ENCODE measurements at places on chromosomes 2 and 18.
A peak's percentile ranks its signal among the peaks of the same experiment; 100 is the strongest.

DNA sequence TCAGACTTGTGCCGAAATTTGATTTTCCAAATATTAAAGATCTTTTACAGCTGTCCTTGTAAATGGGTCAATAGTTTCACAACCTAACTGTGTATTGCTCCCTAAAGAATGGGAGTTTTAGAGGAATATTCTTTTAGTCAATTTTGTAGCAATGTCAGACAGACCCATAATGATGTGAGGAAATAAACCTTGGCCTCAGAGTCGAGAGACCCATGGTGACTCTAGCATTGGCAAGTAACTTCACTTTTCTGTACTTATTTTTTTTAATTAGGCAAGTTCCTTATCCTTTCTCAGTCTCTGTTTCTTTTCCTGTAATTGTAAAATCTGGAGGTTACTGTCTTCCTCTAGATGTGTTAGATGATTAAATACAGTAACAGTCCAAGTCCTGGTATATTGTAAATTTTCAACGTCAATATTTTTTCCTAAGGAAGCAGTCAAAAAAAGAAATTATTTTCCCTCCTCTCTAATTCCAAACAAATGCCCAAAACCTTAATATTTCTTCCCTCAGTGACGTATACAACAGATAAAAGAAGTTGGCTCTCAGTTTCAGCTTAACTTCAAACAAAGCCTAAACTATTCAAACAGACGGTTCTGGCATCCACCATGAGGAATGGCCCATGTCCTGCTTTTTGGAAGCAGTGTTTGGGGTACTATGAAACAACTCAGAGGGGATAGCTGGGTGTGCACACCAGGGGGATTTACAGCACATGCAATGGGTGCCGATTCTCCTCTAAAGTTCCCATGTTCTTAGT is 466.7 kb downstream of the TNS1 start:
- no peak for DNase-seq

DNA sequence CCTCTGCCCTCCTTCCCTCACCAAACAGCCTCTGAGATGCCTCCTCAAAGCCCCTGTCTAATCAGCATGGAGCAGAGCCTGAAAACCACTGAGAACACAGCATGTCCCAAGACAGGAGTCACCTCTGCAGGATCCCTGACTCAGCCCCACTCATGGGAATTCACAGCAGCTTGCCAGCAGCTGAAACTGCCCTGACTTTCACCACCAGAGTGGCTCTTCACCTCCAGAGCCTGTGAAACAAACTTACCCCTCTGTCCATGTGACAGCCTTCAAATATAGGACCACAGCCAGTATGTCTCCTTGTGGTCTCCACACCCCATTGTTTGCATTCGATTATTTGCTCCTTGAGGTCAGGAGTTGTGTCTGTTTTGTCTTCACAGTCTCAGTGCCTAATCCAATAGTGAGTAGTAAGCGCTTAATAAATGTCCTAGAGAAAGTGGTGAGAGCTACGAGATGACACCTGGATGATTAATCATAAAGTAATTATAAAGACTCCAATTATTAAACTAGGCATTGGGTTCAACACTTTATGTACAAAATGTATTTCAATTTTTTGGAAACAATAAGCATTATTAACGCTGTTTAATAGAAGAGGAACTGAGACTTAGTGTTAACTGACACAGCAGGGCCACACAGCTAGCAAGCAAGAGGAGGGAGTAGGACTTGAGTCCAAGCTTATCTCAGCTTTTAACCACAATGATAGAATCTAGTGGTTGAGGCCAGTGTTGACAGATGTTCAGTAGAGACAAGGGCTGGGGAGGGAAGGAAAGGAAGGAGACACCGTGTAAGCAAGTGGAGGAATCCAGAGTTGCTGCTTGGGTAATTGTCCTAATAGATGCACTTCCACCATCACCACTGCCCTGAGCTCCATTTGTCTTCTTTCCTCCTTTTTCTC is 358.7 kb upstream of the TNP1 start:
- DNase-seq = no peak

GRCh38 chr2:1047485-1047884 is 96.8 kb downstream of the SNTG2 start:
- no peak for DNase-seq

DNA sequence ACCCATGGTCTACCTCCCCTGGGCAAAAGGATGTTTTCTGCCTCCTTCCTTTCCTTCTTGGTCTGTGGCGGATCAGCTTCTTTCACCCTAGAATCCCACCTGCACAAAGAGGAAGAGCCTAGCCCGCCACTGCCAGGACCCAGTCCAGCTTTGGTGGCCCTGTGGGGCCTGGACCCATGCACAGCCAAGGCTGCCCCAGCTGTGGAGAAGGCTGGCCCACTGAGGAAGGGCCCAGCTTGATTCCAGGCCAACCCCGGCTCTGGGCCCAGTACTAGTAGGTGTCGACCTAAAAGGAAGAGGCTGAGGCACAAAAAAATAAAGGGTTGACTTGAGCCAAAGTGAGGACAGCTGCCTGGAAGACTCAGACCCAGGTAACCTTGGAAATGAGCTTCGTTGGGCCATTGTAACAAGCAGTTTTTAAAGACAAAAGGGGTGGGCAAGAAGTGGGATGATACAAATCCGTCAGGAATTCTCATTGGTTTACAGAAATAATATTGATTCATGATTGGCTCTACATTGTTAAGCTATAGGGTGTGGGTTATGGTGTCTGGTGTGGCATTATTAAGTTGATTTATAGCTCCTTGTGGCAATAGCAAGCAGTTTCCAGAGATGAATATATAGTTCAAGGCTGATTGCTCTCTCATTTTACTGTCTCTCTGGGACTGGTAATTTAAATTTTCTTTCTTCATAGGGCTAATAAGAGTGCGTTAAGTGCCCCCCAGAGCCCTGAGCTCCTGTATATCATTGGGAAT is 29.8 kb upstream of the MAL start:
- no peak for DNase-seq

GRCh38 chr2:91442246-91442905 is 2750.9 kb downstream of the RPIA start:
- DNase-seq = peak; percentile 36

- DNase-seq = no peak
These were observed 616.1 kb upstream of the LRATD1 start for GRCh38 chr2:14016289-14016955.

DNA sequence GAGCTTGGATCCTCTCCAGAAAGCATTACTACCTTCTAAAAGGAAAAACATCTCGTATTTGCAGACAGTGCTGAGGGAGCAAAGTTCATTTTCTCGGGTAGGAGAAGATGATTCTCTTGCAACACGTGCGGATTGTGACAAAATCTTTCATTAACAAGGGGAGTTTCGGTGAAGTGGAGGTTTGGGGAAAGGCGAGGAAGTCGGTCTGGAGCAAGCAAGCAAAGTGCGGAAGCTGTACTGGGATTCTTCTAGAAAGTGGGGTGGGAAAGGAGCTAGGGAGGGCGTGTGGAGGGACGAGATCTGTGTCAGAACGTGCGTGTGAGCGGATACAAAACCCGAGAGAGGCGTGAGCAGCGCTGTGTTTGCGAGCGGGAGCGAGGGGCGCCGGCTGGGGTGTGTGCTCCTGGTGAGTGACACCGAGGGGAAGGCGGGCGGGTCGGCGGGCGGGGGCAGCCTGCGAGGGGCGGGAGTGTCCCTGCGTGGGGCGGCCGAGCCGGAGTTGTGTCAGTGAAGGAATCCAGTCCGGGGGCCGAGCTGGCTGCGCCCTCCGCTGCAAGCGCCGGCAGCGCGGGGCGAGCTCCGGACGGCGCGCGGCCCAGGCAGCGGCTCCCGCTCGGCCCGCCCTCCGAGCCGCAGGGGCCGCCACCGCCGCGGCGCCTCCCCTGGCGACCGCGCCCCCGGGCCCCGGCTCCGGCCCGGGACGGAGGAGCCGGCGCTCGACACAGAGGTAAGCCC is at the start of gene SPATS2L:
Gene SPATS2L, plus strand, starts transcription at position 498 of the 735 bp plus-strand sequence. CDS start 82,552 bp downstream, outside the sequence.
- peak; percentile 64 for DNase-seq

DNA sequence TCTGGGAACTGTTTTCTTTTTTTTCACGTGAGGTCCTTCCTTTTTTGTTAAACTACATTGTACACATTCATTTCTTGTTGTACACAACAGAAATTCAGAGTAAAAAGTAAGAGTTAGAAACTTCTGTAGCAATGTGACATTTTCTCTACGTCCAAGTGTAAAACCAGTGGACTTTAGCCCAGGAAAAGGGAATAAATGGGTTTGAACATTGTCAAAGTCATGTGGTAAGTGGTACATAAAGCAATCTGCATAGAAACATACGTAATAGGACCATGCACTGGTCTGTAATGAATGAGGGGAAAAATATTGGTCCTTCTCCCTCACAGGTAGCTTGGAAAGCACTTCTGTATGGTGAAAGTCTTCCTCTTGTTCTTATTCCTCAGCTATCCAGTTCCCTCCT is 421.4 kb downstream of the SETBP1 start:
- DNase-seq = no peak

GRCh38 chr2:241858206-241859016 is at the start of gene PDCD1:
TSS of gene PDCD1 (minus strand) at chr2:241858894. CDS start at chr2:241858838, 56 bp downstream.
- DNase-seq = peak; percentile 49

DNA sequence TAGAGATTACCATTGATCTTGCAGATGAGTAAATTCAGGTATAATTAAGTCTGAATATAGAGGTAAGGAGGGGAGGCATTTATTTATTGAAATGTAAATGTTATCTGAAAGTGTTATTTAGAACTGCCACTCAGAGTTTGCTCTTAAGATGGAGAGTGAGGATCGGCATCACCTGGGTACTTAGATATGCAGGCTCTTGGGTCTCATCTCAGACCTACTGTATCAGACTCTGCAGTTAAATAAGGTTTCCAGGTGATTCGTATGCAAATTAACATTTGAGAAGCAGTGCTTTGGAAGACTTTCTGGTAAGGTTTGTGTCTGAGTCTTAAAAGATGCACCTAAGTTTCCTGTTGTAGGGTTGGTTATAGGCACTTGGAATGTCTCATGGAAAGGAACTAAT is 9.2 kb downstream of the HTR2B start:
- DNase-seq = no peak

- DNase-seq = no peak
These were observed 20.1 kb upstream of the MREG start for GRCh38 chr2:216033403-216033802.

GRCh38 chr2:60516383-60516811 is 37.1 kb downstream of the BCL11A start:
- no peak for DNase-seq

DNA sequence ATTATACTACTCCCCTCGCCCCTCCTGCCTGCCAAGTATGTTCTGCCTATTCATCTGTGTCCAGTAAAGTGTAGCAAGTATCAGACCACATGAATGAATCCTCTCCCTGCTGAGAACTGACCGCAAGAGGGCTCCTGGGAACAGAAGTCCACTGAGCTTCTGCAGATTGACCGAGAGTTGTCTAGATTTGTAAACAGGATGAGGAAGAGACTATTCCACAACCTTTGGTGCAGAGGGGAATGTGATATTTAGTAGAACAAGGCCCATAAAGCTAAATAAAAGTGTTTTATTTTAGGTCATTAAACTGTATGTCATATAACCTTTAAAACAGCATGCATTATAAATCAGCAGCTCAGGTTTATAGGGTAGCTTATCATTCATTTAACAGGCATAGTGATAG is 377.0 kb downstream of the DCC start:
- DNase-seq = peak; percentile 63

DNA sequence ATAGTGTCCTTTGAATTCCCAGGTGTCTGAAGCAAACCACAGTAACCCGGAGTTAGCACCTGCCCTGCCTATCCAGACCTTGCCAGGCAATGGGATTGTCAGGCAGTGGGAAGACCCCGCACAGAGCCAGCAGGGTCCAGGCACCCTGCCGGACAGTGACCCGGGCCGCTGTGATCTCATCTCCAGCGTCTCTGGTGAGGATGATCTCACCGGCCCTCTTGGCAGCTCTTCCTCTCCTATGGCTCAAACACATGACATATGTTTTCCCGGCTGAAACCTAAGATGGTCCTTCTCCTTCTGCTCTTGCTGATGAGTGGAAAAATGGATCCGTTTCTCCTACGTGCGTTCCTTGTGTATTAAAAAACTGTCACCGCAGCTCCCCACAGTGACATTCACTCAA is 75.1 kb downstream of the ACOXL start:
- DNase-seq = no peak

- no peak for DNase-seq
These were observed 228.2 kb downstream of the CCDC178 start for GRCh38 chr18:33212363-33212762.

GRCh38 chr2:5102823-5103222 is 589.4 kb upstream of the SOX11 start:
- no peak for DNase-seq

- DNase-seq = no peak
These were observed 55.8 kb downstream of the HRH4 start for GRCh38 chr18:24516261-24516660.

GRCh38 chr2:32910883-32911598 is 35.7 kb upstream of the LTBP1 start:
- DNase-seq = no peak

DNA sequence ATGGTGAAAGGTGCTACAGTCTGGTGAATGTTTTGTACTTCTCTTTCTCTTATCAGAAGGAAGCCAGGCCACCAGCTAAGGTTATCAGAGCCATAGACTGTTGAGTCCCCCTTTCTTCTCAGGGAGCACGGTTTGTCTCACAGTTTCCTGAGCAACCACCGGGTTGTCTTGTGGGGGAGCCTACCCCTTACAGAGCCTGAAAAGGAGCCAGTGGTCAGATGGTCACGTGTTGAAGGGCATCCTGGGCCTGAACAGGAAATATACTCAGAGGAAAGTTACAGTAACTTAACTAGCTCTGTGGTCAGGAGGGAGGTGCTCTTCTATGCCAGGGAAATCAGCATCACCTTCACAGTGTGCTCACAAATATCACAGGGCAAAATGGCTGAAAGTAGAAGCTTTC is 11.6 kb downstream of the CD28 start:
- no peak for DNase-seq

GRCh38 chr2:181953881-181954537 is 31.6 kb upstream of the PPP1R1C start:
- peak; percentile 63 for DNase-seq
